ENCODE measurements at places on chromosomes 11 and 22.

GRCh38 chr11:67667490-67668191 is 6.8 kb downstream of the ALDH3B2 start:
- DNase-seq = no peak

DNA sequence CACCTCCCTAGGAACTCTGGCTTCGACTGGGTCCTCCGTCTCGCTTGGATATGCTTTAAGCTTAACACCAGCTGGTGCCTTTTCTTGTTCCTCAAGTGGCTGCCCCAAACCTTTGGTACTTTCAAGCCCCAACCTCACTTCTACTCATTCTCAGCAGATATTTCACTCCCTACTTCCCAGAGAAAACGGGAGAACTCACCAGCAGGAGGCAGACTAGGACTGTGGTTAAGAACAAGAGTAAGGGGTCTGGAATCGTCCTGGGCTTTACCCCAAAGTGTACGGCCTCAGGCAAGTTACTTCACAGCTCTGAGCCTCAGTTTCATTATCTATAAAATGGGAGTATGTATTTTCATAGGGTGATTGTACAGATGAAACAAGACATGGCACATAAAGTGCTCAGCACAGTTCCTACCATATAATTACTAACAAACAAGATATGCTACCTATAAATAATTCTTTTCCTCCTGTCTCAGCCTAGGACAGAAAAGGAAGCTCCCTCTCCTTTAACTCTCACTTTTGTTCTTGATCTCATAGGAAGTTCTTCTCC is 37.8 kb downstream of the PAMR1 start:
- DNase-seq = no peak

- no peak for DNase-seq
Measured at GRCh38 chr11:69052343-69053168, 3.8 kb downstream of the TPCN2 start.

DNA sequence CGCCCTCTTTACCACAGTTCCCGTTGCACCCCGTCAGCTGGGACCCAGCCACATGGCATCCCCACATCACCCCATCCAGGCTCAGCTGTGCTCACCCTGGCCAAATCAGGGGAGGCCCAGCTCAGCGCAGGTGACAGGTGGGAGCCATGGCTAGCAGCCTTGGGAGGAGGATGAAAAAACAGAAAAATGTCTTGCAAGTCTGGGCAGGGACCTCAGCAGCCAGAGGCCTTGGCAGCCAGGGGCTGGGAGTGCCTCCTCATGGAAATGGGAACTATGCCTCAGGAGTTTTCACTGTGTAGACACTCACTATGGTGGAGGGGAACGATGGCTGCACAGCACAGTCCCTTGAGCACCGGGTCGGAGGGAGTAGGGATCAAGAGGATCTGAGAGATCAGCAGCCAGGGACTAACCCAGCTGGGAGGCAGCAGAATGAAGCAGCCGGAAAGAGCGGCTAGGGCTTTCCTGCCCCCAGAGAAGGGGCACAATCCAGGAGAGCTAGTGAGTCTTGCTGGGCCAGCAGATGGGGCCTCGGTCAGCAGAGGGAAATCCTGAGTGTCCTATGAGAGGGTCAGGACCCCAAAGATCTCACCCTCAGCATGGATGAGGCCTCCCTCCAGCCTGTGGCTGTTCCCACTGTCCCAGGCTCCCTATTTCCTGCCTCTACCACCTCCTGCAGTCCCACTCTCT is 6.2 kb upstream of the FTH1 start:
- no peak for DNase-seq
